ENCODE measurements at places on chromosomes 5 and 9. TPM values are rescaled to one million over a fixed set of nuclear protein-coding genes. Genes with fewer than 3 reads are reported as not detected.
A peak's percentile ranks its signal among the peaks of the same experiment; 100 is the strongest.

GRCh38 chr9:14278291-14278721, 35.6 kb downstream of the NFIB start:
- peak; percentile 9 for DNase-seq

DNA sequence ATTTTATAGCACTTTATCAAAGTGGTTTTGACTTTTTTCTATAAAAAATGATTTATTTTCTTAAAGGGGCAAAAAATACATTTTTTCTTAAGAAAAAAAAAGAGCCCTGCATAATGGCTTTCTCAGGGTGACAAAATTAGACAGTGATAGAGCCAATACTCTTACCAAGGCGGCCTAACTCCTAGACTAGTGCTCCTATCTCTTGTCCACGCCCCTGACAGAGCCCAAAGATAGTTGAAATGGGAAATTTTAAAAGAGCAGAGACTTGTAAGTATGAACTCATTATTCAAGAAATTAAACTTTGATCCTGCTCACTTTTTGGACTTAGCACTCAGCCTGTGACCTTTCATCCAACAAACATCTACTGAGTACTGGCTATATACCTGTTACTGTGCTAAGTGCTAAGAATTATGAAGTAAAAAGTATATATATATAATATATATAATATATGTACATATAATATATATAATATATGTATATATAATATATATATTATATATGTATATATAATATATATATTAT, 1.2 kb downstream of the INVS start:
- DNase-seq = no peak

GRCh38 chr5:176899296-176899891, at the start of gene HK3:
TSS of gene HK3 (minus strand) at chr5:176899346. CDS start at chr5:176896159, 3,187 bp downstream.
- DNase-seq = no peak

- no peak for DNase-seq
These were observed 10.5 kb downstream of the ECSCR start for GRCh38 chr5:139451878-139452660.

The ADAMTSL2 gene
- not detected for polyA plus RNA-seq

The PROB1 gene
- 0.23 TPM for polyA plus RNA-seq

Data from BJ (cell line).